ENCODE measurements at places on chromosomes 16 and 17.
A peak's percentile ranks its signal among the peaks of the same experiment; 100 is the strongest.

GRCh38 chr16:6096931-6097670 is 999.5 kb upstream of the EEF2KMT start:
- DNase-seq: no peak

DNA sequence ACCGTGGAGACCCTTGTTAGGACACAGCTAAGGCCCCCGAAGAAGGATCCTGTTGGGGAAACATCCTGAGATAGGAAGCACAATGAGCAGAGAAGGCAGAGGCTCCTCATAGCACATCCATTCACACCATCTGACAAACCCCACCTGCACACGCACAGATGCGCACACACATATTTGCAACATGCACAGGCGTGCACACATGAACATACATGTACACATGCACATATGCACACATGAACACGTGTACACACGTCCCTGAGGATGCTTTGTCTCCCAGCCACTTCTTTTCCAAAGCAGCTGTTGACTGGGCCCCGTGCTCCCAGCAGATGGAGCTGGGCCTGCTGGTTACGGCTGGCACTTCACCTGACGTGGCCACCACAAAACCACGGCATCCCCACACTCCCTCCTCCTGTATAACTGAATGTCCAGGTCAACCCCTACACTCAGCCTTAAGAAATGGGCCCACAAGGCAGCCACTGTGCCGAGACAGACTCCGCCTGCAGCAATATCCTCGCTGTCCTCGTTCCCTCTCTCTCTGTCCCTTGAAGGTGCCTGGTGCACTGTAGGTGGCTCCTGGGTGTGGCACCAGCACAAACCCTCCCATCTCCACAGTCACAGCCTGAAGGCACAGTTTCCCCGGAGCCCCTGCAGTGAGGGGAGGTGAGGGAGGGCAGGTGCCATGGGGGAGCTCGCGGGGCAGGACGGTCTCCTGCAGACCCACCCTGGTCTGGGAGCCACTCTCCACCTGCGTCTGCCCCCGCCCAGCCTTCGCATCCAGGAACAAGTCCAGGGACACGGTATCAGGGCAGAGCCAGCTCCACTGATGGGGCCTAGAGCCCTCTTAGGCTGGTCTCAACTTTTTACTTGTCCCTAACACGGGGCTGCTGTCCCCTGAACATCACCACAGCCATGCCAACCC is 183.0 kb downstream of the RBFOX3 start:
- DNase-seq: no peak

- no peak for DNase-seq
Observed at GRCh38 chr17:76498876-76499251, 2.4 kb downstream of the RHBDF2 start.

- DNase-seq: no peak
Observed at GRCh38 chr16:50072730-50073129, 7.0 kb downstream of the HEATR3 start.

DNA sequence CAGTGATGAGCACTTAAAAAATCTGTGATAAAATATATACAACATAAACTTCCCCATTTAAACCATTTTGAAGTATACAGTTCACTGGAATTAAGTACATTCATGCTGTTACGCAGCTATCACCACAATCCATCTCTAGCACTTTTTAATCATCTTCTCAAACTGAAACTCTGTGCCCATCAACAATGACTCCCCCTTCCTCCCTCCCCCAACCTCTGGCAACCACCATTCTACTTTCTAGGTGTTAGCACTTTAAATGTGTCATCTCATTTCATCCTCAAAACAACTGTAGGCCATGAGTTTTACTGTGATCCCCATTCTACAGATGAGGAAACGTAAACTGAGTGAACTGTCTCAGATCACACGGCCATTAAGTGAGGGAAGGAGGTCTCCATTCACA is 13.8 kb upstream of the TMEM98 start:
- no peak for DNase-seq

DNA sequence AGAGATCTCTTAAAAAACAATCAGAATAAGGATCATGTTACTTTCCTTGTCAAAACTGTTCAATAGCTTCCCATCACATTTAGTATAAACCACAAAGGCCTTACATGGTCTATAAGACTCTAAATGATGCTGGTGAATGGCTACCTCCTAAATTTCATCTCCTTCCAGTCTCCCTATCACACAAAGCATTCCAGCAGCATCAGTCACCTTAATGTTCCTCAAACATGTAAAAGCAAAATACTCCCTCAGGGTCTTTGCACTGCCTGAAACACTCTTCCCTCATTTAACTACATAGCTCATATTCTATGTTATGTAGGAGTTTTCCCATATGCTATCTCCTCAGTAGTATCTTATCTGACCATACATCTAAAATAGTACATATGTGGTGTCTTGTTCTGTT is 53.5 kb upstream of the INTS2 start:
- DNase-seq: no peak

DNA sequence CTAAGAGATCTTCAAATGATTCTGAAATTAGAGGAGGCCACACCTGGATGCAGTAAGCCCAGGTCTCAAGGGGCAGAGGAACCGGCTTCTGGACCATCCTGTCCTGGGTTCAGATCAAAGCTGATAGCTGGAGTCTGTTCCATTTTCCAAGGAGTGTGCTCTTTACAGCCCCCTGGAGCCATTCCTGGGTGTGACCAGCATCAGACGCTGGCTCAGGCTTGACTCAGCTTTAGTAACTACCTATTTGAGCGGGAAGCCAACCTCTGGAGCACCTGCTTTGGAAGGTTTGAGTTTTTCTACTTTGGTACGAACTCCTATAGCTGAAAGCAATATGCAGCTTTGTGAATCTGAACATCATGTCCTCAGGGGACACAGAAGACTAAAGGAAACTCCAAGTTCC is 12.9 kb upstream of the BBS2 start:
- no peak for DNase-seq

GRCh38 chr16:70474320-70475053 is 20.1 kb downstream of the FCSK start:
- DNase-seq: no peak

GRCh38 chr16:81138831-81139557 is 42.8 kb upstream of the GCSH start:
- DNase-seq: no peak

GRCh38 chr16:69386596-69386995 is 789 bp upstream of the TERF2 start:
- DNase-seq: no peak

DNA sequence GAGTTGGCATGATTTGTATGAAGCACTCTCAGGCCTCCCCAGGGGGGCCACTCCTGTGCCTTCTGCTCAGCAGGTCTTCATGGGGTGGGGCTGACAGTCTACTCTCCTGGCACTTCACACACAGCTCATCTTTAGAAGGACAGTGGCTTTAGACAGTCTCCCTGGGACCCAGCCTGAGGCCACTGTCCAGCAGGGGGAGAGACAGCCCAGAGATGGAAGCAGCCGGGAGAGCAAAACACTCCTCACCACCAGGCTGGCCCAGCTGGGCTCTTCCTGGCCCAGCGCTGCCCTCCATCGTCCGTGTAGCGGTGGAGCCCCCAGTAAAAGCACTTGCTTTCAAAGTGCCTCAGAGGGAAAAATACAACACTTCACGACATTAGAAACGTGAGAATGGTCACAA is 62.0 kb upstream of the CRHR1 start:
- peak; percentile 17 for DNase-seq

DNA sequence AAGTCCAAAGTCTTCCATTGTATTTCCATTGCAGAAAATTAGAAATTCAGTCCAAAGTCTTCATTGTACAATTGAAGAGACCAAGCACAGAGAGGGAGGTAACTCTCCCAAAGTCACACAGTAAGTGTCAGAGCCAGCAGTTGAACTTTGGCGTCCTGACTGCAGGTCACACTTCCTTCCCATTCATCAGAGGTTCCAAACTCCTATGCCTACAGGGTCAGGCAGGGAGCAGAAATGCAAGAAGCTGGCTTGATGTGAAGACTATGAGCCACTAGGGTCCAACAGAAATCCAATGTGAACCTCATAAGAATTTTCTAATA is 44.7 kb upstream of the GRIN2A start:
- DNase-seq: no peak

GRCh38 chr16:66660422-66661209 is 35.9 kb downstream of the CMTM4 start:
- DNase-seq: peak; percentile 63

DNA sequence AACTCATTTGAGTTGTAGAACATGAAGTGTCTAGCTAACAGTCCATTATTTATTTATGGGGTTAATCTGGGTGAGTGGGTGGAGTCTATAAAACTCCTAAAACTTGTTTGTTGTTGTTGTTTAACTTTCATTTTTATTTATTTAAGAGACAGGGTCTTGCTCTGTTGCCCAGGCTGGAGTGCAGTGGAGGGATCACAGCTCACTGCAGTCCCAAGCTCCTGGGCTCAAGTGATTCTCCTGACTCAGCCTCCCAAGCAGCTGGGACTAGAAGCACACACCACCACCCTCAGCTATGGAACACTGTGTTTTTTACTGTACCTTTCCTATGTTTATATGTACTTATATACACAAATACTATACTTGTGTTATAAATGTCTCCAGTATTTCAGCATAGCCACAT is 77.8 kb upstream of the CLEC18B start:
- no peak for DNase-seq

DNA sequence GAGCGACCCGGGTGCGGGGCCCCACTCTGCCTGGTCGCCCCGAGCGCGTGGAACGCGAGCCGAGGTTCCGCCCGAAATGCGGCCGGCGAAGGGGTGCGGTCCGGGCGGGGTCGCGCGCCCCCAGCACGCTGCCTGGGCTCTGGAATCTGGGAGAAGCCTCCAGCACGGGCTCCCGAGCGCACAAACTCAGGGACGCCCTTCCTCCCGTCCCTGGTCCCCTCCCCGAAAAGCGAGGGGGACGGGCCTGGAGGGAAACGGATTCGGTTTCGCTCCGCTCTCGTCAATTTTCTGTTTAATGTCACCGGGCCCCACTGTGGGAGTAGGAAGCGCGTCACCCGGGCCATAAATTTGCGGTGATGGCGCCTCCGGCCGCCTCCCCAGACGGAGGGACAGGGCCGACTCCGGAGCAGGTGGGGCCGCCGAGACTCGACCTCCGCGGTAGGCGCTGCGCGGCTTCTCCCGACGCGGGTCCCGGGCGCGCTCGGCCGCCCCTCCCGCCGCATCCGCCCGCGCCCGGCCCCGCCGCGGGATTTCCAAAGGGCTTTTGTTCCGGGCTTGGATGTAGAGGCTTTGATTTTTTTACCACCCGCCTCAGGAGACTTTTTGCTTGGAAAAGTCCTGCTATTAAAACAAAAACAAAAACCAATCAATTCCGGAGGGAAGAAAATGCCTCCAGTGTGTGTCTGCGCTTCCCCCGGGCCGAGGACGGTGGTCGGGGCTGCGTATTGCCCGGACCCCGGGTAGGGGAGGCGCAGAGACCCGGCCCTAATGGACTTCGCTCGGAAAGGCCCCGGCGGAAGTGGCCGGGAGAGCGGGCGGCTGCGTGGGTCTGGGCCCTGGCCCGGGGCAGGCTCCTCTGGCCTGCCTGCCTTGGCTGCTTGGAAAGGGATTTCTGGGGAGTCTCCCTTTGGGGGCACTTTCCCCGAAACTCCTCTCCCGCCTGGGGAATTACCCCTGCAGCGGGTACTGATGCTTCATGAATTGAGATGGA is 7.9 kb upstream of the BAHCC1 start:
- DNase-seq: no peak

GRCh38 chr16:65254144-65254543 is 132.3 kb upstream of the CDH11 start:
- DNase-seq: no peak

- DNase-seq: no peak
Observed at GRCh38 chr17:69914520-69914919, 160.5 kb upstream of the KCNJ16 start.

DNA sequence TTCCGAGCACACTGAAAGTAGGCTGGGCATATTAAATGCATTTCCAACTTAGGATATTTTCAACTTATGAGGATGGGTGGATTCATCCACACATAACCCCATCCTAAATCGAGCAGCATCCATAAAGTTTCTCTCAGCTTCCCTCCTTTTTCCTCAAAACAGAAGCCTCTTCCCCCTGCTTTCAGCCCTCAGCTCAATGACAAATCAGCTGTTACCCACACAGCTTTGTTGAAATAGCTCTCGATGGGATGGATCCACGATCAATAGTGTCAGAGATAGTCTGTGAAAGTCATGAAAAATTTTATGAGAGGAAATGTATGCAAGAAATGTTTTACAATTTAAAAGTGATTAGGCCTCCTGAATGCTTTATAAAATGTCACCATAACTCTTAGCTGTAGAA is 2.5 kb downstream of the DHX33 start:
- DNase-seq: no peak

GRCh38 chr17:13442361-13442760 is 159.4 kb downstream of the HS3ST3A1 start:
- no peak for DNase-seq

DNA sequence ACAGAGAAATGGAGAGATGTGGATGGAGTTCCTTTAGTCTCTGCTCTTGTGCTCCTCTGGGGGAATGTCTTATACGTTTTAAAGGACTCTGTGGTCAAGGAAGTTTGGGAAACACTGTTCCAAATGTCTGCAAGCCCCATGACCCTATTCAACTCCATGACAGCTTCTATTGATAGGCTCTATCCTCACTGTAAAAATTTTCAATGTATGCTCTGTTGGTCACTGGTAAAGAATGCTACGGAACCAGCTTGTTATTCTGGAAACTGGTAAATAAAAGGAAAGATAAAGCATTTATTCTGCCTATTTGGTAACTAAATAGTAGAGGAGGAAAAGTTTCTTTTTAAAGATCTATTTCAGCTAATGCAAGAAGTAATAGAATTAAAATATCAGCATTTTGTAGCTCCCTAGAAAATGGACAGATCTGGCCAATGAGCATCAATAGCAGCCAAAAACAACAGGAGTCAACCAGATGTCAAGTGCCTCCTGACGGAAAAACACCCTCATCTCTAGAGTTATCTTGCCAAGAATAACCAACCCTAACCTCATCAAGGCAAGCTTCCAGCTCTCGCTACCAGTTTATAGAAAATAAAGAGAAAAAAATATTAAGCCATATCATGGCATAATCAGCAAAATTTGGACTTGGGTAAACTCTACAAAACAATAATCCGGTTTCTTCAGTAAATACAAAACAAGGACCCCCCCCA is 16.1 kb downstream of the GDE1 start:
- no peak for DNase-seq

- no peak for DNase-seq
Observed at GRCh38 chr16:81740169-81740568, 38.9 kb upstream of the PLCG2 start.

- no peak for DNase-seq
Observed at GRCh38 chr16:5018793-5019192, 14.9 kb downstream of the NAGPA start.

GRCh38 chr16:67257486-67258160 is 8.8 kb downstream of the SLC9A5 start:
- no peak for DNase-seq

- DNase-seq: no peak
Observed at GRCh38 chr17:64390044-64390443, 616 bp downstream of the PECAM1 start.

DNA sequence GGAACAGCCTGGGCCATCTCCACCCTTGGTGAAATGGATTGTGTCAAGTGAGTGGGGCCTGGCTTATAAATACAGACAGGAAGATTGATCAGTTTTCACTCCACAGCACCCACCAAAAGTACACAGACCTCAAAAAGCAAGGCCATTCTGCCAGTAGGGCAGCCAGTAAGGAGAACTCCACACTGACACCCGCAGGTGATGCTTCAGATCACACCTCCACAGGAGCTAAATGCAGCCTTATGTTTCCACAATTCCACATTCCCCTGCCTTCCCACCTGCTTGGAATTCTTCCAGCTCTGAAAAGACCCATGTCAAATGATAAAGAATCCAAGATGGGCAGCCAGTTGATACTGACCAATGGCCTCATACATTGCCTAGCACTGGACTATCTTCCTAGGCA is 191.1 kb downstream of the ZFHX3 start:
- DNase-seq: no peak
